Mesothelial cell of epicardium (in vitro differentiated cells): ENCODE measurements at places on chromosomes 2 and 18.

DNA sequence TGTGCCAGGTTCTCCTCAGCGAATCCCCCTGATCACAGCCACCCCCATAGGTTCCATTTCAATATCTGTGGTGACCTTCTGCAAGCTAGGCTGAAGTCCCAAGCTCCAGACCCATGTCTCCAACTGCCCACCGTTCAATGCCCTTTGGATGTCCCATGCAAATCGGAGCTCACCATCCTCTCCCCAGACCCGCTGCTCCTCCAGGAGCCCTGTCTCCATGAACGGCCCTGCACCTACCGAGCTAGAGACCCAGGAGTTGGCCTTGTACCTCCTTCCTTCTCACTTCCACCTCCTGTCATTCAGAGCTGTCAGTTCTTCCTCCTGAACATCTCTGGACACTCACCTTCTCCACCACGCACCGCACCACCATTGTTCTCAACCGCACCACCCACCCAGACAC lies 1.0 kb upstream of the FAHD2A start:
- H3K36me3 ChIP-seq, result peaks cover 4% of the 10 kb centered on the region
- no peak for DNase-seq
- H3K4me3 ChIP-seq, result peak overlapping the region; percentile 100
- H3K27me3 ChIP-seq, result peaks cover 2% of the 10 kb centered on the region
- H3K4me1 ChIP-seq, result peaks cover 19% of the 10 kb centered on the region

DNA sequence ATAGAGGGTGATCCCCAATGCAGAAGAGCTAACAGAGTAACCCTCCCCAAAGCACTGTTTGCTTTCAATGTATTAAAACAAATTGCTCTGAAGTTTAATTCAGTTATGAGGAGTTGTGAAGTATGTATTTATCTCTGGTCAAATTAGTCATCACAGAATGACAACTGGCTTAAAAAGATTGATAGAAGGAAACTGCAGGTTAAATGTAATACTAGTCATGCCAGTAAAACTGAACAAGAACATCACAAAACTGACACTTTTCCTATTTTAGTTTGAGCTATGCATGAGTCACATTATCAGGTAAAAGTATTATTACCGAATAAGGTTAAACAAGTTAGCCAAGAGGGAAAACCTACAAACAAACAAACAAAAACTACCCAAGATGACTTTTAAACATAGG lies 99.0 kb upstream of the ACVR1C start:
- no peak overlapping the region for H3K4me3 ChIP-seq
- no peak overlapping the region for H3K27ac ChIP-seq
- H3K27me3 ChIP-seq, result no peaks in the 10 kb centered on the region
- peaks cover 70% of the 10 kb centered on the region for H3K36me3 ChIP-seq
- DNase-seq, result no peak

- no peaks in the 10 kb centered on the region for H3K27me3 ChIP-seq
- DNase-seq, result no peak
- peak overlapping the region; percentile 91 for H3K27ac ChIP-seq
These were observed 598 bp upstream of the CEP68 start for GRCh38 chr2:65055422-65056214.

- no peaks in the 10 kb centered on the region for H3K36me3 ChIP-seq
- no peaks in the 10 kb centered on the region for H3K4me1 ChIP-seq
- H3K4me3 ChIP-seq, result no peak overlapping the region
- H3K27me3 ChIP-seq, result peaks cover 9% of the 10 kb centered on the region
- H3K27ac ChIP-seq, result no peak overlapping the region
These were observed 73.4 kb downstream of the MARCHF4 start for GRCh38 chr2:216298719-216299495.

GRCh38 chr2:56510610-56511009 lies 326.8 kb downstream of the CCDC85A start:
- no peak for DNase-seq
- H3K4me3 ChIP-seq, result no peak overlapping the region
- H3K27ac ChIP-seq, result no peak overlapping the region

DNA sequence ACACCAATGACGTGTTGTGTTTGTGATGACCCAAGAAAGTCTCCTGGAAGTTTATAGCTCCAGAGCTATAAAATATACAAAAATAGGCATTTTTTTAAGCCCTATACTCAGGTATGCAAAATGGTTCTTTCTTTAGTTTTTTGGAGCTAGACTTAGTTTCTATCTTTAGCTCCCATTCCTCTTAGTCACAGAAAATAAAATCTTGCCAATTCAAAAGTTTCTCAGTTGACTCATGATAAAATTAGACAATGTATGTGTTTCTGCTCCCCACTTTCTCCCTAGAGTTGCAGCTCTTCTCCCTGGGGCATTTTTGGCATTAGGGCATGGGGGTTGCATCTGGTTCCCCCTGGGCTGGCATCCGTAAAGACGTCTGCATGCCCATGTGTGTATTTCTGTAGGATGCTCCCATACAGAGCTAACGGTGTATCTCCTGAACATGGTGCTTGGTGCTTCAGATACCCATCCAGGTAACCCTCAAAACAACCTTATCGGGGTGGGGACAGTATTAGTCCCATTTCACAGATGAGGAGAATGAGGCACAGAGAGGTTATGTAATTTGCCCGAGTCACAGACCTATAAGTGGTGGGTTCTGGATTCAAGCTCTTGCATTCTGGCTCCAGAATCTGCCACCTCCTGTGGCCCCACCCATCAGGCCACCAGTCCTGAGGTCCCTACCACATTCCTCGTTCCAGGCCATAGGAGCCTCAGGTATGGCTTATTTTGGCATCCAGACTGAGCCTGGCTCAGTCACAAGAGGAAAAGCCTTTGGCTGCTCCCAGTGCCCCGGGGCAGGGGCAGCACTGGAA lies 43.1 kb upstream of the ASAP2 start:
- H3K27ac ChIP-seq, result no peak overlapping the region
- H3K36me3 ChIP-seq, result no peaks in the 10 kb centered on the region
- H3K4me3 ChIP-seq, result no peak overlapping the region
- peaks cover 11% of the 10 kb centered on the region for H3K4me1 ChIP-seq
- no peaks in the 10 kb centered on the region for H3K27me3 ChIP-seq
- no peak for DNase-seq

DNA sequence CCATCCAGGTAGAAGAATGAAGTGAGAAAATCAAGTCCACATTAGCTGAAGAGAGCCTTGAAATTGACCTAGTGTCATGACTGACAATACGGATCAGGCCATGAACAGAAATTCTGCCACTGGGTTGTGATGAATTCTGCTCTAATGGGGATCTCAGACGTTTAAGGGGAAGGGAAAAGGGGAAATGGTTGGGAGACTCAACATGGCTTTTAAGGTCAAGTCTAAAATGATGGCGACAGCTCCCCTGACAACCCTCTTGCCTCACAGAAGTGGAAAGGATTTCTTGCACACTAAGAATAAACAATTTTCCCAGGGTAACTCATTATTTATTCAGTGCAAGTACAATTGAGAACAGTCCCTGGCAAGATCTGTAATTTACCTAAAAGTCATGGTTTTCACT lies 302.5 kb upstream of the ACVR2A start:
- no peaks in the 10 kb centered on the region for H3K27me3 ChIP-seq
- H3K36me3 ChIP-seq, result no peaks in the 10 kb centered on the region
- no peak overlapping the region for H3K4me3 ChIP-seq
- no peak overlapping the region for H3K27ac ChIP-seq
- DNase-seq, result no peak
- H3K4me1 ChIP-seq, result peaks cover 15% of the 10 kb centered on the region

- no peak for DNase-seq
- H3K36me3 ChIP-seq, result peaks cover 2% of the 10 kb centered on the region
- H3K27me3 ChIP-seq, result no peaks in the 10 kb centered on the region
- peaks cover 60% of the 10 kb centered on the region for H3K4me1 ChIP-seq
These were observed 33.3 kb upstream of the GMCL1 start for GRCh38 chr2:69796174-69796573.

- no peaks in the 10 kb centered on the region for H3K27me3 ChIP-seq
- H3K4me3 ChIP-seq, result no peak overlapping the region
- no peaks in the 10 kb centered on the region for H3K36me3 ChIP-seq
- H3K27ac ChIP-seq, result no peak overlapping the region
- H3K4me1 ChIP-seq, result no peaks in the 10 kb centered on the region
These were observed 960.2 kb downstream of the CNTNAP5 start for GRCh38 chr2:124985270-124985669.

DNA sequence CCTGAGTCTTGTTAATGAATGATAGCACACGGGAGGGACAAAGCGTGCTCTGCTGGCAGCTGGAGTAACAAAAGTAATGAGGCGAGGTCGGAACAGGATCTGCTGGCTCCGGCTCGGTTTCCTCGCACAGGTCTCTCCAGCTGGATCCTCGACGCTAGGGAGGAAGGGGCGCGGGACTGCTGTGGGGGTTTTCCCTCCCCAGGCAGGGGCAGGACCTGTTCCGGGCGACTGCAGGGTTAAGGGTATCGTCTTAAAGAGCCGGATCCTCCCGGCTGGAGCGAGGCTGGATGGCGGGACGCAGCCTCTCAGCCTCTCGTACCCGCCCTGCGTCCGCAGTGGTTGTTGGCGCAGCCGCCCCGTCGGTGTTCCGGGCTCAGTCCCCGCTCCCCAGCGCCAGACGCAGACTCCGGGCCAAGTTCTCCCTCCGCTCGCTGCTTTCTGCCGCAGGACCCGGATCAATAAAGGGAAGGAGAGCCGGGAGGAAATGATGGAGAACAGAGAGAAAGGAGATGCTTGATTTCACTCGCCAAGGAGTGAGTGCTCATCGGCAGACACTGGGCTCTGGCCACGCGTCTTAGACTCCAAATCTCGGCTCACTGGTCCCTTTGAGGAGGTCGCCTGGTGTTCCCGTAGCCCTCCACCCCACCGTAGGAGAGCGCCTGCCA lies 1.1 kb upstream of the LIPG start:
- peak overlapping the region; percentile 77 for H3K4me3 ChIP-seq
- H3K36me3 ChIP-seq, result no peaks in the 10 kb centered on the region
- H3K4me1 ChIP-seq, result peaks cover 33% of the 10 kb centered on the region
- peak; percentile 48 for DNase-seq
- peaks cover 39% of the 10 kb centered on the region for H3K27me3 ChIP-seq
- peak overlapping the region; percentile 74 for H3K27ac ChIP-seq

DNA sequence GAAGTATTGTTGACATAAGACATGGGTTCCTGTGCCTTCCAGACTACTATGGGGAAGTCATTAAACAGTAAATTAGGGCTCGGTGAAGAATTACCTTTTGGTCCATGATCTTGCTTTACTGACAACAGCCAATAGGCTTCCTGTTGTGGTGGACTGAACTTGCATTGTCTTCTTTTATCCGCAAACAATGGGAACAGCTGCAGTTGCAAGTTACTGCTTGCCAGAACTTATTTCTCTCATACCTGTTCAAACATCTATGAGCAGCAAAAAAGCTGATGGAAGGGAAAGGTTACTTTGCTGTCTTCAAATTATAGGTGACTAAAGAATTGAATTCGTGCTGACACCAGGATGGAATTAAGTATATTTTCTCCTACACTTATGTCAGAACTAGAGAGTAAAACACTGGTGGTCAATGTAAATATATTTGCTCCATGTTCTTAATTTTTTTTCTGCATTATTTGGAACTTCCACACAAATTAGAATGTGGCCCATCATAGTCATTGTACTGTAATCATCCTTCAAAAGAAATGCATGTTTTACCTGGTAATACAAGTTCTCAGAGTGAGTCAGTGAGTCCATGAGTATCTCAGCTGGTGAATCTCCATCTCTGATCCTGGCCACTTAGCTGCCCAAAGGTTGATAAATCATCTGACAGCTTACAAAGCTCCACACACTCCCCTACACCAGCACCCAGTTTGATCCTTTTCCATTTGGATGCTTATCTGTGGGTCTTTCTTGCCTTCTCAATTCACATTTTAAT lies 37.3 kb upstream of the RNF152 start:
- no peak overlapping the region for H3K27ac ChIP-seq
- H3K27me3 ChIP-seq, result no peaks in the 10 kb centered on the region
- no peak for DNase-seq
- H3K4me1 ChIP-seq, result no peaks in the 10 kb centered on the region

DNA sequence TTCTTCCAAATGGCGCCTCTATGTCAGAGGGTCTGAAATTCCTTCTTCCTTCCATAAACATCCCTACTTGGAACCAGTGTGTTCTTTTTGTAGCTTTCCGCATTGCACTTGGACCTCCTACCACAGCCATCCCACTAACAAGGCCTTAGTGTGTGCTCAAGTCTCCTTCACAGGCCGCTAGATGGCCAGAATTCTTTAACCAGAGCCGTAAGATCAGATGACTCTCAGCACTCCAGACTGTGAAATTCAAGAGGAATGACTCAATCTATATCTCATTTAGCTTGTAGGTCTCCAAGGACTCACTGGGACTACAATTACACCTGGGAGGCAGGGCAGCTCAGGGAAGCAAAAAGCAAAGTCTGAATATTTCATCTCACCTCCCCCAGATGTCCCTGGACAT lies 298.9 kb downstream of the EIPR1 start:
- no peak for DNase-seq
- H3K27me3 ChIP-seq, result peaks cover 19% of the 10 kb centered on the region
- no peak overlapping the region for H3K27ac ChIP-seq
- H3K4me1 ChIP-seq, result no peaks in the 10 kb centered on the region
- H3K4me3 ChIP-seq, result no peak overlapping the region

DNA sequence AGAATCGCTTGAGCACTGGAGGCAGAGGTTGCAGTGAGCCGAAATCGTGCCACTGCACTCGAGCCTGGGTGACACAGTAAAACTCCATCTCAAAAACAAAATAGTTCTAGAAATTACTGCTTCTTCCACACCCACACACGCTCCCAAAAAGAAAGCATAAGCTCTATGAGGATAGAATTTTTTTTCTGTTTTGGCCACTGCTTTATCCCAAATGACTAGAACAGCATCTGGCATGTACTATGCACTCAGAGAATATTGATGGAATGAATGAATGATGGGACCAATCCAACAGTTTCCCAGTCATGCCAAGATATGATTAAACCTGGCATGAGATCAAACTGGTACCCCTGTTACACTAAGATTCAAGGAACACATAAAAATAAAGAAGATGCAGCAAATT lies 455.4 kb upstream of the CHAC2 start:
- no peak overlapping the region for H3K4me3 ChIP-seq
- no peak overlapping the region for H3K27ac ChIP-seq
- H3K27me3 ChIP-seq, result no peaks in the 10 kb centered on the region
- H3K36me3 ChIP-seq, result no peaks in the 10 kb centered on the region

DNA sequence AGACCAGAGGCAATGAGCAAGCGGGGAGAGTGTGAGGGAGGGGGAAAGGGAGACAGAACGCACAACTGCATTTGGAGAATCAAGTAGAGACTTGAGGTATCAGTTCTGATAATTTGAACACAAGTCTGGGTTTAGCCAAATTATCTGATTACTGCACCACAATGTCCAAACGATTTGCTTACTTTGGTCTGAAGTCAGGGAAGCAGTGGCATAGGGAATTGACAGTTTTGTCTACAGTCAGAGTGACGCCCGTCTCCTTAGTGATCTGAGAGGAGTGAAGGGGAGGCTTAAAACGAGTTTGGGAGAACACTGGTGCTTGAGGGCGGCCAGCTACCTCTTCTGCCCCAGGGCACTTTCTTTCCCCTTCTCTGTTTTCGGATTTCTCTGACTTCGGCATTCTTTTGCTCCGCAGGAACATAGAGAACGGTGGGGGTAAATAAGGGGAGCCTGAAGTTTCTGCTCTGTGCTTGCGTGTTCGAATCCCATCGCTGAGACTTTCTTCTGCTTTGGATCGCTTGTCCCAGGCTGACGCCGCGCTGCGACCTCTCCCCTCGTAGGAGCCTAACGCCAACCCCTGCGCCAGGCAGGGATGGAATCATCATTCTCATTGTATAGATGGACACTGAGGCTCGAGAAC lies 2.9 kb upstream of the DLX2 start:
- peaks cover 81% of the 10 kb centered on the region for H3K27me3 ChIP-seq
- H3K27ac ChIP-seq, result no peak overlapping the region
